Occipital lobe (tissue), 3 donors: ENCODE measurements at places on chromosomes 11 and 22.

- no peak for DNase-seq
These were observed 25.3 kb downstream of the RPUSD4 start for GRCh38 chr11:126186025-126186698.

DNA sequence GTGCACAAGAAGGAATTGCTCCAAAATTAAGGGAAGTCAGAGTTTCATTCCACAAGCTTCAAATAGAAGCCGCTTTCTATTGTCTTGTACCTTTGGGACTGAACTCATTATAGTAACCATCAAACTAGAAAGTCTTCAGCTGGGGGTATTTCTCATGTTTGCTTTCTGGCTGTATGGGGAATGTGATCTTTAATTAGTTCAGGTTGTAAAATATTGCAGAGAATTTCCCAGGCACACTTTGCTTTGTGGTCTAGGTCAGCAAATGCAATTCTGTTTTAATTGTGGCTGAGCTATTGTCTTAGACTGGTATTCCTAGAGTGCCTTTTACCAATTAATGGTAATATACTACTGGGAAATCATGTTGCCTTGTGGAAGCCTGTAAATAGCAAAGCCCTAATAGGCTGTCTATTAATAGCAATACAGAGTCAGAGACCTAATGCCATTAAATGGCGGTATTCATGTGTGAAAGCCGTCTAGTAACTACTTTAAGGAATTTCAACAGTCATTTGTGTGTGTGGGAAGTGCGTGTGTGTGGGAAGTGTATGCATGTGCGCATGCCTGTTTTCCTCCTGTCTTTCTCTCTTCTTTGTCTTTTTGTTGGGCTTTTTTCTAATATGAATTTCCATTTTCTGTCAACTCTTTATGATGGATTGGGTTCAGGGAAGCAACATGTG lies 276.6 kb downstream of the FAT3 start:
- DNase-seq, result no peak

- DNase-seq, result no peak
These were observed 3.1 kb upstream of the PANX3 start for GRCh38 chr11:124608147-124608546.

GRCh38 chr22:43745783-43746356 lies 66.2 kb downstream of the EFCAB6 start:
- DNase-seq, result no peak

DNA sequence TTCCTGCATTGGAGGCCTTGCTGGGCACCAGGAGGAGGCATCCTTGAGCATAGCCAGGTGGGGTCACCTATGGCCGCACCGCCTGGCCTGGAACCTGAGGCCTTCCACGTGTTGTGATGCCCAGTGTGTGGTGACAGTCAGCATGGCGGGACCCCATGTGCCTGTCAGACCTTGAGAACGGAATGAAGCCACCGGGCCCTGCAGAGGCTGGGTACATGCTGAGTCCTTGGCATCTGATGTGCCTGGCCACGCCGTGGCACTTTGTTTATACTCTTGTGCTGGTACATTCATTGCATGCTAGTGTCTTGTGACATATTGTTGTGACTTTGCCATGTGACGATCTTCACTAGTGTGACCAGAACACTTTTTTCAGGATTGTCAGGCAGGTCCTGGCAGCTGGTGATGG lies 8.5 kb upstream of the MYO7A start:
- no peak for DNase-seq

GRCh38 chr11:78418584-78419211 lies 1.1 kb upstream of the GAB2 start:
- DNase-seq, result no peak

DNA sequence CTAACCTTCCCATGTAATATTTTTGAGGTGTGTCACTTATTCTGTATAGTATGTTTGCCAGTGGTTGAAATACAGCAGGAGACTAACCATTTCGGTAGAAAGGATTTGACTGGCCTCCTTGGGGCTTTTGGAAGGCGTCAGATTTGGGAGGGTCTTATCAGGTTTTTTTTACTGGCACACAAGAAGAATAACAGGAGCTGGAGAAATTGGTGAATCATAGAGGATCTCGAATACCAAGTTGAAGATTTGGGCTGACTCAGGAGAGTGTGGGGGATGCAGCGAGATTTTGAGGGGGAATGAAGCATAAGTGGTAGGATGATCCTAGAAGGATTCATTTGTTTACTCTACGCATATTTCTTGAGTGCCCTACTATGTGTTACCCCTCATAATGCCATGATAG lies 200.5 kb downstream of the DDX10 start:
- DNase-seq, result no peak

GRCh38 chr22:17486313-17486712 lies 77.0 kb upstream of the SLC25A18 start:
- no peak for DNase-seq

- no peak for DNase-seq
These were observed 17.7 kb downstream of the MOGAT2 start for GRCh38 chr11:75735181-75735845.

DNA sequence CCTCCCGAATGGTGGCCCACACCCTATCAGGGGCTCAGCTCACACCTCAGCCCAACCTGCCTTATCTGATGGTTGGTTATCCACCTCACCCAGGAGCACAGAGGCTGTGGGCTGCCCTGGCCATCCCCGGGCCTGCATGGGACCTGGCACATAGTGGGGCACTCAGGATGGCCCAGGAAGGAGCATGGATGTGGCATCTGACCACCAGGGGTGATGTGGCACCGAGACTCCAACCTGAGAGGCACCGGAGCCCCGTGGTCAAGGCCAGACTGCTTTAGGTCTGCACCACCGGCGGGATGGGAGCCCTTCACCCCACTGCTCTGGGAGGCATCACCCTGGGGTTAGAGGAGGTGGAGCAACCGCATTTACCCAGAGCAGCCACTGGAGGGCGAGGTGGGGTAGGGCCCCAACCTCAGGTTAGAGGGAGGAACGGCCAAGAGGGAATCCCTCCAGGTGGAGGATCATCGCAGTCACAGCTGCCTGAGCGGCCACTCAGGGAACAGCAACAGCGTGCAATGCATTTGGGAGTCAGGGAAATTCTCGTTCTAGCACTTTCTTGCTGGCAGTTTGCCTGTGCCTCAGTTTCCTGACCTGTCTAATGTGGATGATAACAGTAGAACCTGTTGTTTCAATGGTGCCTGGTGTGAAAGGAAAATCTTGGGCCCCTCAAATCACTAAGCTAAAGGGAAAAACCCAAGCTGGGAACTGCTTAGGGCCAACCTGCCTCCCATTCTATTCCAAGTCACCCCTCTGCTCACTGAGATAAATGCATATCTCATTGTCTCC lies 52.9 kb upstream of the CARS1 start:
- no peak for DNase-seq

GRCh38 chr11:1201395-1202153 lies 21.3 kb upstream of the MUC5B start:
- DNase-seq, result no peak

DNA sequence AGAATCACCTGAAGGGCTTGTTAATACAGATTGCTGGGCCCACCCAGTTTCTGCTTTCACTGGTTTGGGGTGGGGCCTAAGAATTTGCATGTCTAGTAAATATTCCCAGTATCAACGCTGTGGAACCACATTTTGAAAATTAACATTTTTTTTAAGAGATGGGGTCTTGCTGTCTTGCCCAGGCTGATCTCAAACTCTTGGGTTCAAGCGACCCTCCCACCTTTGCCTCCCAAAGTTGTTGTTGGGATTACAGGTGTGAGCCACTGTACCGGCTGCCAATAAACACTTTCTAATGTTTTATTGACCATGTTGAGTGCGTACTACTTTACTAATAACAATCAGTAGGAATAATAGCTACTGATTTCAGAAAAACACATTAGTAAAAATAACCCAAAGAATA lies 2.5 kb downstream of the EIF4G2 start:
- DNase-seq, result no peak

DNA sequence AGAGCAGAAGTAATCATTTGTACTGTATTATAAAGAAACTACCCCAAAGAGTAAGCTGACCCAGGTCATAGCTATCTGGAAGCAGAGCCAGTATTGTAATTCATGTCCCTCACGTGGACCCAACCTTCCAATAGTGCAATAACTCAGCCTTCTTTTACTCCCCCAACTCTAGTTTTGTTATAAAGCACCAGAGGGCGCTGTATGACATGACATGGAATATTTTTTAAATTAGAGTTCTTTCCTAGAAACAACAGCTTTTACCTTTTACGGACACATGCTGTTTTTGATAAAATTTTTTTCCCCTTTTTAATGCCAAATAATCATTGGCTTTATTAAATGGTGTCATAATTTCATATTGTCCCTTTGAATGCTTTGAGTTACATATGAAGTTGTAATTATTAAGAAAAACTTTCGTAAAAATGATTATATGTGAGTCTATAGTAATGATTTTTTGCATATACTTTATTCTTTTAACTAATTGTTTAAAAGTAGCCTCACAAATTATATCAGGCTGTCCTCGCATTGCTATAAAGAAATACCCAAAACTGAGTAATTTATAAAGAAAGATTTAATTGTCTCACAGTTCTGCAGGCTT lies 76.9 kb downstream of the DKK3 start:
- no peak for DNase-seq

DNA sequence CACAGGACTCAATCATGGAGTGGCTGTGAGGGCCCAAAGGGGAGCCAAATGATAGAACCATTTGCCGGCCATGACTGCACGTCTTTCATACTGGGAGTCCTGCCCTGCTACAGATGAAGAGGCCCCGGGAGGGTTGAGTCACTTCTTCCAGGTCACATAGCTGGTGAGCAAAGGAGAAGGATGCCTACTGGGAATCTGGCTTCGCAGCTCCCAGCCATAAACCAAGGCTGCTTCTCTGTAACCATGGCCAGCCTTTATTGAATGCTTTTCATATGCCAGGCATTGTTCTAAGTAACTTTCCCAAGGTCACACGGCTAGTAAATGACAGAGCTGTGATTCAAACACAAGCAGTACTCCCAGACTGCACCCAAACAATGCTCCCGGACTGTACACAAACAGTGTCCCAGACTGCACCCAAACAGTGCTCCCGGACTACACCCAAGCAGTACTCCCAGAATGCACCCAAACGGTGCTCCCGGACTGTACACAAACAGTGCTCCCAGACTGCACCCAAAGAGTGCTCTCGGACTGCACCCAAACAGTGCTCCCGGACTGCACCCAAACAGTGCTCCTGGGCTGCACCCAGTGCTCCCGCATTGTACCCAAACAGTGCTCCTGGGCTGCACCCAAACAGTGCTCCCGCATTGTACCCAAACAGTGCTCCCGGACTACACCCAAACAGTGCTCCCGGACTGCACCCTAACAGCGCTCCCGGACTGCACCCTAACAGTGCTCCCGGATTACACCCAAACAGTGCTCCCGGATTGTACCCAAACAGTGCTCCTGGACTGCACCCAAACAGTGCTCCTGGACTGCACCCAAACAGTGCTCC lies 89.8 kb downstream of the FBXO7 start:
- no peak for DNase-seq

- no peak for DNase-seq
These were observed 131.4 kb downstream of the LUZP2 start for GRCh38 chr11:24628224-24628776.

GRCh38 chr11:7665473-7666291 lies 7.6 kb downstream of the CYB5R2 start:
- DNase-seq, result peak; percentile 10

- DNase-seq, result peak; percentile 33
These were observed 697 bp downstream of the RNF169 start for GRCh38 chr11:74749127-74749964.

- no peak for DNase-seq
These were observed 32.9 kb upstream of the FSHB start for GRCh38 chr11:30197869-30198268.

DNA sequence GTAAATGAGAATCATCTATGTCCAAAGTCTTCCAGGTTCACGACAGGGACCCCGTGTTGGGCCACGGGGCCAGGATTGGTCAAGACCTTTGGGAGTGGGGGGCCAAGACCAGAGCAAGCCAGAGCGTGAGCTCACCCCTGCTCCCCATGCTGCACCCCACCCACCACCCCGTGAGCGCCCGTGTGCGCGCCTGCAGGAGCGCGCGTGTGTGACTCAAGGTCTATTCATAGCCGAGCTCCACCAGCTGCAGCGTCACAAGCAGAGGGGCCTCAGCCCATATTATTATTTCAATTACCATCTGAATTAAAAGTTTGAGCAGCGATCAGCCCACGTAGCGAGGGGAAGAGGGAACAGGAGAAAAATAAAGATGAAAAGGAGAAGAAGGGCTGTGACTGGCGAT lies 5.2 kb downstream of the KCNJ4 start:
- peak; percentile 53 for DNase-seq

DNA sequence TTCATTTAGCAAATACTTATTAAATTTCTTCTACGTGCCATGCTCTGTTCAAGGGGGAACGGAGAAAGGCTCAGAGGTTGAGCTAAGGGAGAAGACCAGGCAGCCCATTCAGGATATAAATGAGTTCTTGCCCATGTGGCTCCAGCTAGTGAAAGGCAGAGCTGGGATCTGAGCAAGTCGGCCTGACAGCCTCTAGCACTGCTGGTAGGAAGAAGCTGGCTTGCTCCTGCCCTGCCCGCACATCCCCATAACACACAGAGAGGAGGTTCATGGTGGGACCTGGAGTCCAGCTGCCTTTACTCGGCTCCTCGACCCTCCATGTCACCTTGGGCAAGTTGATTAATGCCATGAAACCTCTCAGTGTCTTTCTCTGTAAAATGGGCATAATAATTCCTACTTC lies 2.0 kb downstream of the SLC15A3 start:
- DNase-seq, result no peak

- DNase-seq, result no peak
These were observed 62.9 kb downstream of the NECTIN1 start for GRCh38 chr11:119666061-119666460.

GRCh38 chr11:84117394-84117793 lies 831.2 kb upstream of the CCDC90B start:
- DNase-seq, result no peak

DNA sequence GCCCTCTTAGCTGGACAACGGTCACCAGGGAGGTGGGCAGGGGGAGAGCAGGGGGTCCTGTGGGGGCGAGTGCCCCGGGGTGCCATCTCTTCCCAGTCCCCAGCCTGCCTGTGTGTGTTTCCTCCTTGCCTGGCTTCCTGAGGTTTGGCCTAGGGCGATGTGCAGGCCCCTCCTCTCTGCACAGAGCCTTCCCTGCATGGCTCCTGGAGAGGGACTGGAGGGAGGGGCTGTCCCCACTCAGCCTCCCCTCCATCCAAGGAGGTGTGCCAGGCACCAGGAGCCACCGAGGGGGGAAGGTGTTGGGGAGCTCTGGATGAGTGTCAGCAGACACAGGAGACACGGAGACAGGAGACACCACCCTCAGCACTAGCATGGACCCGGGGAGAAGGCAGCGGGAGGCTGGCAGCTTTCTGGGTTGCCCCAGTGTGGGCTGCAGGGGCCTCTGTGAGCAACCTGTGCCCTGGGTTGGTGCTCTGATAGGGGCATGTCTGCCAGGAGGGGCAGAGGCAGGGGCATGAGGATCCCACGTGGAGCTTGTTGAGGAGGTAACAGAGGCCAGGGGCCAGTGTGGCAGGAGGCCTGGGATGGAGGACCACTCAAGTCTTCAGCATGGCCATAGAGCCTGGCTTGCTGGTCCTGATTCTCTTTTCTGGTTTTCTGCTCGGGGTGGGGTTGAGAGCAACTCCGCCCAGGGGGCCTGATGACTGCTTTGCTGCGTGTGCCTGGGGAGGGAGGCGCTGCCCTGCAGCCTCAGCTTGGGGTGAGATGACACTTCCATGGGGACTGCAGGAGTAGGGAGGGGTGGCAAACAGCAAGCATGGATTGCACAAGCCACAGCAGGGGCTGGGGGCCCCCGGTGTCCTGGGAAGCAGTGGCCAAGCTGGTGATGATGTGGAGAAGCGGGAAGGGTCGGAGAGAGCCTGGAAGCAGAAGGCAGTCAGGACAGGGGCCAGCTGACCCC lies 78.8 kb downstream of the ST3GAL4 start:
- no peak for DNase-seq

- DNase-seq, result no peak
These were observed 126.3 kb downstream of the KIRREL3 start for GRCh38 chr11:126874276-126874675.
